ENCODE measurements at places on chromosomes 7 and 10.

DNA sequence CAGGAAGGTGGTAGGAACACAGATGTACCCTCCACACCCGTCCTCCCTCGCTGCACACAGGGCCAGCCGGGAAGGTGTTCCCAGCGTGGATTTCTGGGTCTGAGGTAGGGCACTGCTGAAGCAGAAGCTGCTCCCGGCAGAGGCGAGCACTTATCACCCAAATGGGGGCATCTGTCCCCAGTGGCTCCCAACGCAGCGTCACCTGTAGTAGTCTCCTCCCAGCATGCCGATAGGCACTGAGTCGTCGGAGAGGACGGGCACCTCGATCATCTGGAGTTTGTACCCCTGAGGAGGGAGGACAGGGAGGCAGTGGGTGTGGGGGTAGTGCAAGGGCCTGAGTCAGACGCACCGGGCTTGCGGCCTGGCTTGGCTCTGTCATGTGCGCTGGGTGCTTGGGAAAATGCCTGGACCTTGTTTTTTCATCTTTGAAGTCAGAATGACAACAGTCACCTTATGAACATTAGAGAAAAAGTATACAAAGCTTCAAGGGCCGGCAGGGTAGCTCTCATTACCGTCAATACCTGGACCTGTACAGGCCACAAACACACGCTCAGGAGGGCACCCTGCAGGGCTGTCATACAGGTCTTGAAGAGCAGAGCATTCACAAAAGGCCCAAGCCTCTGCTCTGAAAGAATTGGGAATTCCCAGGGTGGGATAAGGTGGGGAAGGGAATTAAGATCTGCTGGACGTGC is 3.1 kb upstream of the PYROXD2 start:
- DNase-seq = no peak

DNA sequence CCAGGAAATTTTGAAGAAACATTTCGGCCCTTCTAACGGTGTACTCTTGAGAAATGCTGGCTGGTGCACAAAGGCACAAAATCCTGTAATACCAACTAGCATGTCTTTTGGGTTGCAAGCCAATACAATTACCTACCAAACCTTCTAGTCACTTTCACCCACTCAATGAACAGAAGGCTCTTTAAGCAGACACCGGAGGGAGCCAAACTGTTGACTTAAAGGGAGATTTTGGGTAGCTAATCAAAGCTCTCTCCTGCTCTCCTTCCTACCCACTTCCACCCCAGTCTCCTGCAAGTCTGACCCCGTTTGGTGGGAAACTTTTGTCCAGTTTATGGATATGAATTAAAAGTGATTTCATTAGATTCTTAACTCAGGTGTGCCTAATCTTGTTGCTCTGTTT is 24.0 kb downstream of the GRM3 start:
- DNase-seq = no peak

- DNase-seq = no peak
These were observed 77.9 kb downstream of the HERPUD2 start for GRCh38 chr7:35617041-35617440.

DNA sequence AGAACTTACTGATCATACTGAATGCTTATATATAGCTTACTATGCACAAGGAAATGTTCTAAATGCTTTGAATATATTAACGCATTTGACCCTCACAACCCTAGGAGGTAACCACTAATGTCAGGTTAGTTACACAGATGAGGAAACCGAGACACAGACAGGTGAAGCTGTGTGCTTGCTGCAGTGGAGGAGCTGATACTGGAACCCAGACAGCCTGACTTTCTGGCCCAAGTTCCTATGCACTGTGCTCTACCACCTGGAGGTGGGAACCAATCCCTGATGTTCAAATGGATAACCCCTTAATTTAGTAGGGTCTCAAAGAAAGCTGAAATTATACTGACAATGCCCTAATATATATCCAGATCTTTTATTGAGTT is 119.6 kb downstream of the SORBS1 start:
- no peak for DNase-seq

DNA sequence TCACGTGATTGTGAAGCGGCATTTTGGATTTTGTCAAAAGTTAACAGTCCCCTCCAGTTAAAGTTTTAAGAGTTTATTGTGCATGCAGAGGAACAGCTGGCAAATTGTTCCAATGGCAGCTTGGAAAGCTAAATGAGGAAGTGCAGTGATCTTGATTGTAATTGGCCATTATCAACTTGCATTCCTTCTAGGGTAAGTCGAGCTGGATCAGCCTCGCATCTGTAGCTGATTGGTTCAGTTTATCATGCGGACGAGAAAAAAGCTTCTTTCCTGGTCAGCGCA is 566 bp downstream of the ZNF789 start:
- DNase-seq = no peak

GRCh38 chr7:134985894-134986362 is 380 bp upstream of the AGBL3 start:
- no peak for DNase-seq

DNA sequence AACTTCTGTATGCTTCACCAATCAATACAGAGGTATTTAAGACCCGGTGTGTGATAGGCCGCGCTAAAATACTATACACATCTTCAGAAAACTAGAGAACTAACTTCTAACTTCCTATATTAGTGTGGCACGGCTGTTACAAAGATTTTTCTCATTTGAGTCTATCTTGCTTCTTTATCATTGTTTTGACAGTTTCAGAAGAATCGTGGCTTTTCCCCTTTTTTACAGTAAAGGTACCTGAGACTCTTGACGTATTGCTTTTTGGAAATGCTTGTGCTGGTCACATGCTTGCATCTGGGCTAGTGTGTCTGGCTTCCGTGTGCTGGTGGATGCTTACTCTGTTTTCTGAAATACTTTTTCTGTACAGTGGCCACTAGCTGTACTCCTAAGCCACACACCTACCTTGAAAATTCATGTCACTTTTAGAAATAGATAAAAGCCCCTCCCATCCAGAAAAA is 12.7 kb downstream of the IKZF1 start:
- DNase-seq = no peak

- DNase-seq = no peak
These were observed 141.3 kb downstream of the PTPRN2 start for GRCh38 chr7:158446281-158446680.

DNA sequence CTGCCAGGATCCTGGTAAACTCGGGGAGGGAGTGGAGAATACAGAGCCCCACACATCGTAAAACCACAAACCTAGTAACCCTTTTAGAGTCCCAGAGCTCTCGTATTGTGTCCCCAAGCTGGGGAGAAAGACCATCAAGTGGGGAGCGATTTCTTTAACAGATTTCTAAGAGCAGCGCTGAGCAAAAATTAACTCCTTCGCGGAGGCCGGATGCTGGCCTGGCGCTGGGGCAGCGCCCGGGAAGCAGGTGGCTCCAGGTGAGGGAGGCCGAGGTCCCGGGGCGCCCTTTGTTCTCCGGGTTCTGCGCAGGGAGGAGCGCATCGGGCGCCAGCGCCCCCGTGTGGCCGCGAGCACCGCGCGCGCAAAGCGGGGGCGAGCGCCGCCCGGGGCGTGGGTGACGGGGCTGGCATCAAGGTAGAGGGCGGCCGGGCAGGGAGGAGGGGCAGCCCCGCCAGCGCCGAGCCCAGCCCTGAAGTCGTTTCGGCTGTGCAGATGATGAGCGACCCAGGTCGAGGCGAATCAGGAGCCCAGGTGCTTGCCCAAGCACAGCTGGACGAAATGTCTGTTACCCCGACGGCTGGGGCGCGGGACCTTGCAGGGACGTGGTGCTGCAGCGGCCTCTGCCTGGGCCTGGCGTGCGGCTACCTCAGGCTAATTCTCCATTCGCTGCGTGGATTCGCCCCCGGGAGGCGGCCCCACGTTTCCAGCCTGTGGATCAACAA is 10.4 kb upstream of the FGFR2 start:
- DNase-seq = no peak

DNA sequence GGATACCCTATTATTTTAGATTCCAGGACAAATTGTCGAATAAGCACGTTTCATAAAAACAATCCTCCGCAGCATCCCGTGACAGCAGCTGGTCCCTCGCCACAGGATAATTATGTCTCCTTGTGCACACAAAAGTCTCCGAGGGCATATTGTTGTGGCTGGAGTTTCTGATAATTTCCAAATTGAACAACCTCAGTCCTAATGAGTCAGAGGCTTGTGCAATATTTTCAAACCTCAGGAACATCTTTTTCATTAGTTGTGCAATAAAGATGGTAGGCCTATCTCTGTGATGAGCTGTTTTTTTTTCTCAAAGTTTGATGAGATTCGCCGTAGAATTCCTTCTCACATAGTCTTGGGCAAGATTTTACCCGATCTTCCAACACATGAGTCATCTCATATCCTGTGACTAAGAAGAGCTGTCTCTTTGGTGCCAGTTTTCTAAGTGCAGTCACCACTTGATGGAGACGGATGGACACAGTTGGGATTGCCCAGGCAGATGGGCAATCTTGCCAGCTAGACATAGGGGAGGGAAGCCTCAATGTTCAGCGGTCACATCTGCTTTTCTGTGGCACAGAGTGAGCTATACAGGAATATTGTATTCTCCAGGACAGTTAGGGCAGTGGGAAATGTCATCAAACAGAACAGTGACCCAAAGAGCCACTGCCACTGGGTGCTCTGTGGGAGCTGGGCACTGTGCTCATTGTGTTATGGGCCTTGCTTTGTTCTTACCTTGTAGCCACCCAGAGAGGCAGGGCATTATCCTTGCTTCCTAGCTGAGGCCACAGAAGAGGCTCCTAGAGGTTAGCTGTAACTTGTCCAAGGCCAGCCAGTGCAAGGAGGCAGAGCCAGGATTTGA is 7.8 kb downstream of the HTRA1 start:
- DNase-seq = no peak

GRCh38 chr7:44383566-44383965 is 58.2 kb upstream of the CAMK2B start:
- no peak for DNase-seq

- no peak for DNase-seq
These were observed 163.3 kb downstream of the MAD1L1 start for GRCh38 chr7:2069472-2069860.

DNA sequence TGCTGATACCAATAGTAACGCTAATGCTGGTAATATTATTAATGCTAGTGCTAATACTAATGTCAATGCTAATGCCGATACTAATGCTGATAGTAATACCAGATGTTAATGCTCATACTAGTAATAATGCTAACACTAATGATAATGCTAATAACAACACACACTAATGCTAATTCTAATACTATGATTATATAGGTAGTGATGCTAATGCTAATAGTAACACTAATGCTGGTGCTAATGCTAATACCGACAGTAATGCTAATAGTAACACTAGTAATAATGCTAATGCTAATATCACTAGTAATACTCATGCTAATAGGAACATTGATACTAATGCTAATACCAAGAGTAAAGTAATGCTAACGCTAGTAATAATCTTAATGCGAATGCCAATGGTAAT is 406.4 kb upstream of the RNF32 start:
- DNase-seq = no peak

DNA sequence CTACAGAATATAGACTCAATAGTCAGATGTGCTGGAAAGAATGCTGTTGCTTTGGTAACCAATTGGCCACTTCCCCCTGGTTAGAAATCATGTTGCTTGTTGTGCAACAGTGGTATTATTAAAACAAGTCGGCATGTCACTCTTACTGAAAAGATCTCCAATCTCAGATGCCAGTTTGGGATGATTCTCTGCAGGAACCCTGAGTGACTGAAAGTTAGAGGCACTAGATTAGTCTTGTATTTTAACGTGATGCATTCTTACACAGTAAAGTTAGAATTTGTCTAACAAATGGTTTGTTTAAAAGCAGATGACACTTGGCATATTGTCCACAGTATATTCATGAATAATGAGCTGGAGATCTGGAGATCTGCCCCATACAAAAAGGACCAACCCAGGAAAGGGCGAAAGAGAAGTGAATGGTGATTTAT is 287.6 kb downstream of the TWIST1 start:
- DNase-seq = no peak

DNA sequence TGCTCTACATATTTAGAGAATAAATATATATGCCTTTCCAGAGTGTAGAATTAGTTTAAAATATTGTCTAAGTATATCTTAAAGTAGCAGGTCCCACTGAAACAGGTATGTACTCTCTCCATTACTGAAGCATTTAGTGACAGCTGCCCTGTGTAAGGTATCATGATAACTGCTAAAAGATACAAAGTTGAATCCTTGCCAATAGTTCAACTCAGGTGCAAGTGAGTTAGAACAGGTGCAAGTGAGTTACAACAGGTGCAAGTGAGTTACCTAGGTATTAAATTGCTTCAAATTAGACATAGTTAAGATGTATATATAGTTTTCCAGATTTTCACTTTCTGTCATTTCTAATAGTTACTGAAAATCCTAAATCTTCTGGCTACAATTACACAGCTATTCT is 119.1 kb downstream of the CNOT4 start:
- DNase-seq = no peak

DNA sequence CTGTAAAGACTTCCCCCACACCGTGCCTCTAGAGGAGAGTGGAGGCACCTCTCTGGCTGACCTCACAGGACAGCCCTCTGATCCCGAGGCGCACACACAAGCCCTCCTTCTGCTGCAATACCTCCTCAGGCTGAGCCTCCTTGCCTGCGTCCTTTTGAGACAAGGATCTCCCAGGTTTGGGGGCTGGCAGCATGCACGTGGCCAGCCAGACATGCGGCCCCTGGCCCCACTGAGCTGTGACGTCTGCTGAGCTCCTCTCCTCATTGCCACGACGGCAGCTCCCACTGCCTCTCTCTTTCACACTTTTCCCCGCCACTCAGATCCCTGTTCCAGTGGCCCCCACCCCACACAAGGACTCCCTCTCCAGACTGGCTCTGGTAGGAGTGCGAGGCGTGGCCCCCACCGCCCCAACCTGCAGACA is 12.2 kb upstream of the DNAAF5 start:
- no peak for DNase-seq

DNA sequence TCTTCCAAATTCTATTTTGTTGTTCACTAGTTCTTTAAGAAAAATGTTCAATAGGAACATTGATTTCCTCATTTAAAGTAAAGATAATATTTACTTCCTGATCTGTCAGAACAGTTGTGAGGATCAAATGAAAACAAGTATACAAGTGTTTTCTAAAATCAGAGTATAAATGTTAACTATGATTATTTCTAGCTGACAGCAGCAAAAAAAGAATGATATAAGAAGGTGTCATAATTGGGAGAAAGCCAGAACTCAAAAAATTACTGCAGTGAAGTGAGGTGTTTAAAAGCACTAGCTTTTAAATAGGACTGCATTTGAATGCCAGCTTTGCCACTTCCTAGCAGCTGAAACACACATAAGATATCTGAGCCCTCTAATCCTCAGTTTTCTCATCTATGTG is 283.3 kb downstream of the RNLS start:
- DNase-seq = no peak

DNA sequence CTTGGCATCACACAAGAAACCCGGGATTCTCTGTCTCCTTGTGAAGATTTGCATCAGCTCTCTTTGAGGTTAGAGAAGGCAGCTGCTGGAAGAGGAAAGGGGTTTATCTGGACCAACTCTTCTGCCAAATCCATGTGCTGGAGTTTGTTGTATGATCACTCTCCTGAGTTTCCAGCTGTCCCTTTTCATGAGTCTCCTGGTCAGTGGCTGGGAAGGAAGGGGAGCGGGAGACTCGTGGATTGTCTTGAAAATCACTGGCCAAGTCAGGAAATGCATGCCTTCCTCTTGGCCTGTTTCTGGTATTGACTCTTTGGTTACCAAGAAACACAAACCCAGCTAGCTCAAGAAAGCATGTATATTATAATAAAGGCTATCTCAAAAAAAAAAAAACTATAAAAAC is 38.8 kb downstream of the TACR2 start:
- DNase-seq = no peak
